EL (cell line): ENCODE measurements at places on chromosomes 3 and 15.

- DNase-seq, result no peak
These were observed 146.2 kb upstream of the NR2F2 start for GRCh38 chr15:96184297-96184696.

DNA sequence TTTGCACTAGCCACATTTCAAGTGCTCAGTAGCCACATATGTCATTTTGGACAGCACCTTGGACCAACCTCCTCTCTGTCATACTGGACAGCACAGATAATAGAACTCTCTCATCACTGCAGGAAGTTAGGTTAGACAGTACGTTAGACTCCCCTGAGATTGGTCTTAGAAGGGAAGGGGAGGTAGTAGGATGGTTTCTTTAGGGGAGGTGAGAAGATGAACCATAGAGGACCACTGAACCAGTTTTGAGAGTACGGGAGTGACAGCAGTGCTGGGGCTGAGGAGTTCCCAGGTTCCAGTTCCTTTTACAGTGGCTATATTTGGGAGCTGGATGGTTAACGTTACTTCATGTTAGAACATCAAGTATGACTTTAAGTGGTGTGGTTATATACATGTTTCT, 7.8 kb downstream of the LRCH3 start:
- no peak for DNase-seq

GRCh38 chr3:13896473-13897154, 16.7 kb upstream of the WNT7A start:
- peak; percentile 68 for DNase-seq

DNA sequence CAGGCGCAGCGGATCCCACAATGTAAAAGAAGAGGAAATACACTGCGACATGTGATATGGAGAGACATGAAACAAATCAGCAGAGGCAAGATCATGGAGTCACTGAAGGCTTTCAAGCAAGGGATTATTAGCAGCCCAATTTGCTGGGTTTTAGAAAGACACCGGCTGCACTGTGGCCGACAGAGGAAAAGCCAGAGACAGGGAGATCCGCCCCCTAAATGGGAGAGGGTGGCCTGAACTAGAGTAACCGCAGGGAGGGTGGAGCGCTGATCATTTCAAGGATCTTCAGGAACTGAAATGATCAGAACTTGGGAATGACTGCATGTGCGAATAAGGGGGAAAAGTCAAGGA, 612 bp upstream of the C15orf40 start:
- DNase-seq, result peak; percentile 12

GRCh38 chr3:181561139-181562031, 150.3 kb upstream of the SOX2 start:
- DNase-seq, result no peak

DNA sequence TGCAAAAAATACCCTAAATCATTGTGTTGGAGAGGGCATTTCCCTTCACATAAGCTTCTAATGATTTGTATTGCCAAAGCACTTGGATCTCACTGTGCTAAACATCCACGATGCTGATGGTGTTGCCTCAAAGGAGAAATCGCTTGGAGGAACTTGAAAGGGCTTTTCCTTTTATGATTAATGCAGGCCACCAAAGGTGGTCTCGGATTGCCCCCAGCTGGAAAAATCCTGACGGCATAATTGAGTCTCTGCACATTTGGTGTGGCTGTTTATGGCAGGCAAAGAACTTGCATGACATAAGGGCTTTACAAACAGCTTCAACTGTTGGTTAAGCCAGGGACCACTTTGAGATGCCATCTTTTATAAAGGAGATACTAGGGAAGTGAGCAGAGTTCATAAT, 664.0 kb upstream of the ADAMTS9 start:
- DNase-seq, result no peak

GRCh38 chr3:180516368-180516767, 85.6 kb upstream of the TTC14 start:
- no peak for DNase-seq

DNA sequence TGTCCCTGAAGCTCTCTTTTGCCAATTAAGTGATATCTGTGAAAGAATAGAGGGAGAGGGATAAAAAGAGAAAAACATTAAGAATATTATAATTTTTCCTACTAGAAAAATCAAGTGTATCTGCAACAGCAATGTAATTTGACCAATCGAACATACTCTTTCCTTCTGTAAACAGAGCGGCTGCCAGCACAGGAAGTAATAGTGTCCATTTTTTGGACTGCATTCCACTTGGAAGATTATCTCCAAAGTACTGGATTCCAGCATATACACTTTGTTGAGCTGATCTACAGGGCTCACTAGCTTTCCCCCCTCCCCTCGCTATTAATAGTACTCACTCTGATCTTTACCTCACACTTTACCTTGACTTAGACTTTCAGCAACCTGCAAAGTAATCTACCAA, 90.4 kb downstream of the SUCLG2 start:
- no peak for DNase-seq

DNA sequence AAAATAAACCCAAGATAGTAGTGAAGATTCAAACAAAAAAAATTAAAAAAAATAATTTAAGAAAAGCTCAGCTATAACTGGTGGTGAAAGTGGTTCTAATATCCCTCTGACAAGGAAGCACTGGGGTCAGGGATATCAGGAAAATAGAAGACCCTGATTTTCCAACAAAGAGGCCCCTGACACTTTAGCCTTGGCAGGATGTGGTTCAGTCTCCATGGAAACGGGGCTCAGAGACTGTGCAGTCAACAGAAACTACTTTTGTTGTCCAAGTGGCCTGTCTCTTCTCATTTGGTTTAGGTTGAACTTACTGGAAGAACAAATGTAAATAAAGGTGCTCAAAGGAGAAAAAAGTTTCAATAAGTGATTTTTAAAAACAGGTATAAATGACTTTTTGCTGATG, 27.2 kb downstream of the INTS14 start:
- DNase-seq, result peak; percentile 36

- no peak for DNase-seq
These were observed 707.0 kb upstream of the GOLIM4 start for GRCh38 chr3:168802766-168803165.

GRCh38 chr3:48397767-48398681, 26.0 kb downstream of the FBXW12 start:
- DNase-seq, result no peak

GRCh38 chr15:51770902-51771301, 19.5 kb downstream of the TMOD2 start:
- no peak for DNase-seq

DNA sequence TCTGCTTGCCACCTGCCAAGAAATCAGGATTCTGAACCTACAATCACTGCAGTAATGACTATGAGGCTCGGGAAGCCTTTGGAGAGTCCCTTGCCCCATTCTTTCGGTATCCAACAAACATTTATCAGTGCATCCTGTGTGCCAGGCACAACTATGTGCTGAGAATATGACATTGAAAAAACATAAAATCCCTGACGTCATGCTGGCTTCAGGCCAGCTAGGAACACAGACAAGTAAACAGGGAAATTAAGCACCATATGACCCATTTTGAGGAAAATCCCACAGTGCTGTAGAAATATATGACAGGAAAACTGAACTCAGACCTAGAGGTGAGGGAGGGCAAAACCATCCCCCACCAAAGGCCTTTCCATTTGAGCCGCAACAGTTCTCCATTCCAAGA, 34.1 kb upstream of the DET1 start:
- no peak for DNase-seq

DNA sequence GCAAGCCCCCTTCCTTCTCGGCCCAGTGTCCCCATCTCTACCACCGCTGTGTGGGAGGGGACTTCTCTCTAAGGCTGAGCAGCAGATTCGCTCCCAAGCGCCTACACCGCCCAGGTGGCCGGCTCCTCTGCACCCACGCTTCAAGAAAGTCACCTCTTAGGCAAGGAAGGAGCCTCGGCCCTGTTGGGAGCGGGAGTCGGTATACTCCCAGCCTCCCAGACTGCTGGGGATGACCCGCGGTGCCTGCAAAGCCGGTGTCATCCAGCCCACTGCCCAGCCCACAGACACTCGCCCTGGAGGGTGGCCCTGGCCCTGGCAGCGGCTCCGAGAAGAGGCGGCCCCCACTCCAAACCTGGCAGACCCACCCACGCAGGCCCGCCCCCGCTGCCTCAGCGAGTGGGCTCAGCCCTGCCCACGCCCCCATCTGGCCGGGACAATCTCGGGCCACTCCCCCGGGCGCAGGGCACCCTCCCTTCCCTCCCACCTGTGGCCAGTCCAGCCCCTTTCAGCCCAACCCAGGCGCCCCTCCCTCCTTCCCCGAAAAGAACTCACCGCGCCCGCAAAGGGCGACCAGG, 396 bp downstream of the CHRNB4 start:
- DNase-seq, result no peak

GRCh38 chr3:186520957-186521842, 23.0 kb downstream of the CRYGS start:
- DNase-seq, result no peak

- DNase-seq, result no peak
These were observed 9.6 kb downstream of the LINGO1 start for GRCh38 chr15:77622934-77623754.
